ENCODE measurements at places on chromosomes 12 and 14.

GRCh38 chr12:93622485-93622884, 50.0 kb downstream of the SOCS2 start:
- no peak for DNase-seq

- no peak for DNase-seq
These were observed 40.9 kb downstream of the PTGER2 start for GRCh38 chr14:52355016-52355431.

DNA sequence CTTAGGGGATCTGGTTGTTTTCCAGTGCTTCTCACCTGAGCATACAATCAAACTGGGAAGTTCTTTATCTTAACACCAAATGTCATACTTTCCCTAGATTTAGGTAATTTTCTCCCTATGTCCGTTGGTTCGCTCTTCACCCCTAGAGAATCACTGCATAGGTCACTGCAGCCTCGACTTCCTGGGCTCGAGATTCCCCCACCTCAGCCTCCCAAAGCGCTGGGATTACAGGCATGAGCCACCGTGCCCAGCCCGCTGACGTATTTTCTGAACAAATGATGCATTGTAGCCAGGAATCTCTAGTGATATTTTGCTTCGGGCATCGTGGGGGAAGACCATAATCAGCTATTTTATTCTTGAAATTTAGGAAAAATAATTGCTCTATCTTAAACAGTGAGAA, 1.1 kb upstream of the RPL41 start:
- no peak for DNase-seq

DNA sequence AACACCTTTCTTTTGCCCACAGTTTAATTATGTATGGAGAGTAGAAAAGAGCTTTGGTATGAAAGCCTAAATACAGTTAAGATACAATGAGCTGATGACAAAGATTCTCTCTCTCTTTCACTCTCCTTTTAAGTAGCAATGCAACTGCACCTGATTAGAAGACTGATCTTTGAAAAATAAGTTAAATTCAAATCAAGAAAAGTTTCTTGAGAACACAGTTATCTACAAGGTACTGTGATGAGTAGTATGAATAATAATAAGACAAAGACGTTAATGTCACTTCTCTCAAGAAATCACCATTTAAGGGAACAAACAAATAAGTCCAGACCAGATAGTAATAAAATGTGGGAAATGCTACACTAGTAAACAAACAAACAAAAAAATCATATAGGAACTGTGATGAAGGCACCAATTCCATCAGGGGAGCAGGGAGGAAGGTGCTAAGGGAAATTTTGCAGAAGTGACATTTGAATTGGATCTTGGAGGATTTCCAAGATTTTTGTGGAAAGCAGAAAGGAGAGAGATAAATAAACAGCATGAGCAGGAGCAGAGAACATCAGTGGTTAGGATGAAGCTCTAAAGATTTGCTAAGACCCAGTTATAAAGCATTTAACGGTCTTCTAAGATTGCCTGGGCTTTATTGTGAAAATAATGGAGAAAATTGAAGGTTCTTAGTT, 65.2 kb upstream of the STK38L start:
- no peak for DNase-seq

DNA sequence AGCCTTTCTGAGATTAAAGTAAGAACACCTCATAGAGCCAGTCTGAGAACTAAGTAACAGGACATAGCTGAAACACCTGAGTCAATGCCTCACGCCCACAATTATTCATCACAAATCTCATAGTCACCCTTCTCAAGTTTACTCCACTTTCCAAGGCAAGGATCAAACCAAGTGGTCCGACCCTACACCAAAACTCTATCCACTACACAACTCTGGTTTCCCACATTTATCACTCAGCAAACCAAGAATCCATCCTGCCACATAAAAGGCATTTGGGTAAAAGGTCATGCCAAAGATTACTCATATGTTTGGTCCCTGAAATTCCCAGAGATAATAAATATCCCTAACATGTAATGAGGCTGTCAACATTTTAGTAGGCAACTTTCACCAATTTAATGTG, 144.1 kb downstream of the RPAP3 start:
- no peak for DNase-seq

DNA sequence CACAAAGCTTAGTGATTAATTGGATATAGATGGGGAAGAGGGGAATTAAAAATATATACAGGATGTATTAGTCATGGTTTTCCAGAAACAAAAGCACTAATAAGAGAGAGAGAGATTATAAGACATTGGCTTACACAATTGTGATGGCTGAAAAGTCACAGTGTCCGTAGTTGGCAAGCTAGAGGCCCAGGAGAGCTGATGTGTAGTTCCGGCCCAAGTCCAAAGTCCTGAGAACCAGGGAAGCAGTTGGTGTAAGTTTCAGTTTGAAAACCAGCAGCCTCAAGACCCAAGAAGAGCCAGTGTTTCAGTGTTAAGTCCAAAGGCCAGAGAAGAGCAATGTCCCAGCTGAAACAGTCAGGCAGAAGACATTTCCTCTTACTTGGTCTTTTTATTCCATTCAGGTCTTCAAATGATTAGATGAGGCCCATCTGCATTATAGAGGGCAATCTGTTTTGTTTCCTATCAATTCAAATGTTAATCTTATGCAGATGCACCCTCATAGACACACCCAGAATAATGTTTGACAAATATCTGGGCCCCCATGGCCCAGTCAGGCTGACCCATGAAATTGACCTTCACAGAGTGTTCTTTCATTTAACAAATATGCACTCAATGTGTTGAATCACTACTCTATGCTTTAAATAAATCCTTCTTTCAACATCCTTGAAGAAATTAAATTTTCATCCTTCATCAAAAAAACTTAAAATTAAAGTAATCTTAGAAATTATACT, 67.2 kb upstream of the DIO2 start:
- DNase-seq: no peak

GRCh38 chr14:22539831-22540230, 49.2 kb downstream of the DAD1 start:
- DNase-seq: no peak

- no peak for DNase-seq
These were observed 19.6 kb downstream of the VWF start for GRCh38 chr12:6104842-6105241.

DNA sequence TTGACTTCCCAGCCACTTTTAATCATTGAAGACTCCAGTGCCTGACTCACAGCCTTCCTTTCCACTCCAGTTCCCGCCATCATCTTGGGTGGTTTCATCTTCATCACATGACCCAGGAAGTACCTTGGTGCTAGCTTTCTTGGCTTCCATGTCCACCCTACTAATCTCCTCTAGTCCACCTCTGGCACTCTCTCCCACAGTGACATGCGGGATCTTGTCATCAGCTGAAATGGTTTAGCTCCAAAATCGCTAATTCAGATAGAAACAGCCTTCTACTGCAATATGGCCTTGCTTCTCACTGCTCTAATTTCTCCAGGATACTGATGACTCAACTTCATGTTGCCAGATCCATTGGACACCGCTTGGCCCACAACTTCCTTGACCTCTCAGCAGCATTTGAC, 24.5 kb downstream of the WDR20 start:
- no peak for DNase-seq

DNA sequence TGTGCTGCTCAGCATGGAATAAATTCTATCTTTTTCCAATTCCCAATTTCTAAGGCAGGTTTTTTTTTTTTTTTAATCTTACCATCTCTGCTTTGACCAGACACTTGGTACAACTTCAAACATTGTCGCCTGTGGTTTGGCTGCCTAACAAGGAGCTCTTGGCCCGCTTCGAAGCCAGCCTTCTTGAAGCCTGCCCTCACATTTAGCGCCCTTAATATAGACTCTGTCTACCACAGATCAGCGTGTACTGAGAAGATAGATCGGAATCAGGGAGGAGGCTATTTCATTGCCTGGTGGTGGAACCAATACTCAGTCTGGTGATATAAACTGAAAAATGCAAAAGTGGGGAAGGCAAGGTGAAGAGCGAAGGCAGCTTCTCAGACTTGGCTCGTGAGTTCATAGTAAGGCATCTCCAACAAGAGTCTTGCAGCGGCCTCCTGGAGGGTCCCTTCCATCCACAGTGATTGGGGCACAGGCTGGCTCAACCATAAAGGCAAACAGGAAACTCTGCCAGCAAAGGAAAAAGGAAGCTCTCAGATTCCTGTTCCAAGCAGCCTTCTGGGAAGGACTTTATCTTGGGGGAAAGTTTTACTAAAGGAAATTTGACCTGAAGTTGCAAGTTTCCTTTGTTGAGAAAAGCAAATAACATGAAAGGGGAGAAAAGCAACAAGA, 103.2 kb upstream of the BCL2L14 start:
- no peak for DNase-seq

DNA sequence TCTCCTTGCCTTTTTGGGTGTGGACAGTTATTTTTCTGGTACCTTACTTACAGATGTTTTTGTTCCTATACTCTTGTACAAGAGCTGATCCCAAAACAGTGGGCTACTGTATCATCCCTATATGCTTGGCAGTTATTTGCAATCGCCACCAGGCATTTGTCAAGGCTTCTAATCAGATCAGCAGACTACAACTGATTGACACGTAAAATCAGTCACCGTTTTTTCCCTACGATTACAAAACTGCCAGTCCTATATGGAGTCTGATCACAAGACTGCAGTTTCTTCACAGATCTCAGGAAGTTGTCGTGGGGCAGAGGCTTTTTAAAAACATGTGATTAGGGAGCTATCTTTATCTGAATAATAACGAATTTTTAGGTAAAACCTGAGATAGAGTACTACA, 1.3 kb downstream of the LYSET start:
- no peak for DNase-seq

- DNase-seq: no peak
These were observed 8.5 kb upstream of the CDCA4 start for GRCh38 chr14:105029402-105029801.

GRCh38 chr12:46174919-46175318, 93.9 kb downstream of the SLC38A1 start:
- DNase-seq: no peak

DNA sequence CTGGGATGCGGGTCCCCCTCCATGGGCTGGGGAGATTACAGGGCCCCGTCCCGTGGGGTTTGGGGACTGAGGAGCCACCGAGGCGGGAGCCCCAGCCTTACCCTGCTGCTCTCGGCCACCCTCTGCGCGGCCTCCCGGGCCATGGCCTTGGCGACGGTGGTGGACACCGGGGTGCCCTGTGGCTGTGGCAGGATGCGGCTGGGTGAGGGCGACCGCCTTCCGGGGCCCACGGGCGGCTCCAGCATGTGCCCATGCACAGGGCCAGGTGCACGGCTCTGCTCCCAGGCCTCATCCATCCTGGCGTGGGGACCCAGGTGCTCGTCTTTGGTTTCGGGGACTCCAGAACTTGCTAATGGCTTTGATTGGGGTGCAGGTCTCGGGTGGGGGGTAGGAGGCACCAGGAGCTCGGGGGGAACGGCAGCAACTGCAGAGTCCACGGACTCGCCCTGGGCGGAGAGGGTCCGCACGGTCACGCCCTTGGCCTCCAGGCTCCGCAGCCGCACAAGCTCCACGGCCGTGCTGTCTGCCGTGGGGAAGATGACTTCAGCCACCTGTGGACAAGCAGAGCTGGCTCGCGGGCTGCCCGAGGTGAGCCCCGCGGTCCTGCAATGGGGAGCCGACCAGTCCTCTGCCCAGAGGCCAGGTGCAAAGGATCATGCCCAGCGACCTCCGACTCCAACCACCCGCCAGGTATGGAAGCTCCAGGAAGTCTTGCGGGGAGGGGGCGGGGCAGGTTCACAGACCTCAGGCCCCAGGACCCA, 99.2 kb downstream of the PIWIL1 start:
- no peak for DNase-seq

DNA sequence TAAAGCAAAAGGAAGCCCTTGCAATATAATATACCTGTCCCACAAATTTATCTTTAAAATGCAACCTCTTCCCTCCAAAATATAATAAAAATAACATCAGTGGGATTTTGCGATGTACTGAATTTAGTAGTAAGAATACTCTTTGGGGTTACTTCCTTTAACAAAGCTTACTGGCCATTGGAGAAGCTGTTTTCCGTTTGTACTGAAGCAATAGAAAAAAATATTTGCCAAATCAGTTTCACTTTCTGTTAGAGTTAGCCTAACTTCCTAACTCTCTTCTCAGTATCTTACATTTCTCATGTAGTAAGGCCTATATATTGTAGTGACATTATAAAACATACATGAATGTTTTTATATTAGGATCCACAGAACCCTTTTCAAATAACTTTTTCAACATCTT, 3.7 kb downstream of the MAX start:
- no peak for DNase-seq

Data from activated B cell treated with CpG ODN at 0.5 μM for 24 hours (primary cell).